Left renal cortex interstitium (tissue), 4 donors: ENCODE measurements at places on chromosomes 3 and 15. TPM values are rescaled to one million over a fixed set of nuclear protein-coding genes. Genes with fewer than 3 reads are reported as not detected.

DNA sequence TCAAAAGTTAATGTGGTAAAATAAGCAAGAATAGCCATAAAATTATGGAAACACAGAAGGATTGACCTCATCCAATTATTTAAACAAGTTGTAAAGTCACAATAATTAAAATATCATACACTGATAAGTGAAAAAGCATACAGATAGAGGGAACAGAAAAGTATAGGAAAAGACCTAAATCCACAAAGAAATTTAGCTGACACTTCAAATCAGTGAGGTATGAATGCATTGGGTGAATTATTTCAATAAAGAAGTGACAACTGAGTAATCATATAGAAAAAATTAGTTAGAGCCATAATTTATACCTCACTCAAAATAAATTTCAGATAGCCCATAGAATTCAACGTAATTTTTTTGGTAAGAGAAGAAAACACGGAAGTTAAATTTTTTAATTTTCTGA lies 25.1 kb downstream of the TFDP2 start:
- DNase-seq = no peak

GRCh38 chr3:192392986-192393385 lies 334.4 kb downstream of the FGF12 start:
- no peak for DNase-seq

DNA sequence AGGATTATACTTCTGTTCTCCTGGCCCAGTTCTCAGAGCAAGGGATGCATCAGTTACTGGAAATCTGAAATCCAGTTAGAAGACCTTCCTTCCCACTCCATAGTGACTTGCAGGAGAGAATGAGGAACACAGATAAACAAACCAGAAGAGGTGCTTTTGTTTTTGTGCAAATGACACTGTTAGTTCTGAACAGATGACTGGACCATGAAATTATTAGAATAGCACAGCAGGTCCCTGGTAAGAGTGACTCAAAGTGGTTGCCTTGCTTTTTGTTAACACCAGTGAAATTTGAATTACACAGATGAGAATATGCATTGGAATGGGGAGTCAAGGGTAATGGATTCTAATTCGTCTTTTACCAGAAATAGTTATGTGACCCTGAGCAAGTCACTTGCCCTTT lies 30.4 kb upstream of the LRIG1 start:
- DNase-seq = no peak

DNA sequence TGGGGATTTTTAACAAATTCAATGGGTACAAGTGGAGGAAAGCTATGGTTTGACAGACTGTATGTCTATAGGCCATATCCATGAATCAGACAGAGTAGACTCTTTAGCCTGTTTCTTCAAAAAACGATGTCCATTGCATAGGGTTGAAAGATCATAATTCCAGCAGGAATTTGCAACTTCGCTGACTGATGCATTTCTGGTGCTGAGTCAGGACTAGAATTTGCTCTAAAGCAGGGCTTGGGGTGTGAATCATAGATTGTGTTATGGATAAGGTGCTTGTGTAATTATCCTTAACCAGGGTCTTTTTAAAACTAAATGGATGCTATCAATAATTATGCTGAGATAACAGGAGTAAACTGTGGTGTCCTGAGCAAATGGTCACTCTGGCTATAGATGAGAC lies 200.4 kb upstream of the TBC1D5 start:
- DNase-seq = no peak

- no peak for DNase-seq
Measured at GRCh38 chr3:33317963-33318709, 40.9 kb downstream of the FBXL2 start.

Gene SCN5A
- polyA plus RNA-seq = 1.1 TPM

Gene CDCP1
- 0.62 TPM for polyA plus RNA-seq

Gene CHRNA7
- 11.4 TPM for polyA plus RNA-seq
